NCI-H1092 treated with DMSO at 0.1 percent for 48 hours (cell line): ENCODE measurements at places on chromosomes 4 and X.

DNA sequence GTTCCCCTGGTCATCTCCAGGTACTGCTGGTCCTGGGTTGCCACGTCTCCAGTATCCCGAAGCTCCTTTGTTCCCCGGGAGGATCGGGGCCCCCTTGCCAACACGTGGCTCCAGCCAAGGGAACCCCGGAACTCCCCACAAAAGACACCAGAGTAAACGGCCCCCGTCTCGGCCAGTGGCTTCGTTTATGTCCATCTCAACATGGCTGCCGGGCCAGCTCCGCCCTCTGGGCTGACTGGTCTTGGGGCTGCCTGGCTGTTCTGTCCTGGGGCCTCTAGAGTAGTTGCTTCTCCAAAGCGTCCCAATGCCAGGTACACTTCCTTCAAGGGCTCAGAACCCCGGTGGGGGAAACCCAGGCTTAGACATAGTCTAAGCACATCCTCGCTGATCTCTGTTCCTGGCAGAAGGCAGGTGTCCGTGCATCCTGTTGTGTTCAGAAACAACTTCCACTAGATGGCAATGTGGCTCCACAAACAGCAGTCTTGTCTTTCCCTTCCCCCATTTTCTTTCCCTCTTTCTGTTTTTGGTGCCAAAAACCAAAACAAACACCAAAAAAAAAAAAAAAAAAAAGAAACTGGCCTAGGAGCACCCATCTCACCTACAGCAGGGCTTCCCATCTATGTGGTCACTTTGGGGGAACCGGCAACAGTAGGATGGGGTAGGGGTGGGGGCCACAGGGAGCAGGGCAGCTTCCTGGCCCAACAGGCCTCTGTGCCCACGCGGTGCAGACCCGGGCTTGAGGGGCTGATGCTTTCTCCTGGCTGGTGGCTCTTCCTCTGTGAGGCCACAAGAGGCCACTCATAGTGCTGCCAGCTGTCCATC, 35.3 kb downstream of the NBDY start:
- DNase-seq: no peak

GRCh38 chr4:89879215-89879614, 15.4 kb upstream of the MMRN1 start:
- no peak for DNase-seq

GRCh38 chrX:70293621-70294020, 3.7 kb downstream of the KIF4A start:
- no peak for DNase-seq

DNA sequence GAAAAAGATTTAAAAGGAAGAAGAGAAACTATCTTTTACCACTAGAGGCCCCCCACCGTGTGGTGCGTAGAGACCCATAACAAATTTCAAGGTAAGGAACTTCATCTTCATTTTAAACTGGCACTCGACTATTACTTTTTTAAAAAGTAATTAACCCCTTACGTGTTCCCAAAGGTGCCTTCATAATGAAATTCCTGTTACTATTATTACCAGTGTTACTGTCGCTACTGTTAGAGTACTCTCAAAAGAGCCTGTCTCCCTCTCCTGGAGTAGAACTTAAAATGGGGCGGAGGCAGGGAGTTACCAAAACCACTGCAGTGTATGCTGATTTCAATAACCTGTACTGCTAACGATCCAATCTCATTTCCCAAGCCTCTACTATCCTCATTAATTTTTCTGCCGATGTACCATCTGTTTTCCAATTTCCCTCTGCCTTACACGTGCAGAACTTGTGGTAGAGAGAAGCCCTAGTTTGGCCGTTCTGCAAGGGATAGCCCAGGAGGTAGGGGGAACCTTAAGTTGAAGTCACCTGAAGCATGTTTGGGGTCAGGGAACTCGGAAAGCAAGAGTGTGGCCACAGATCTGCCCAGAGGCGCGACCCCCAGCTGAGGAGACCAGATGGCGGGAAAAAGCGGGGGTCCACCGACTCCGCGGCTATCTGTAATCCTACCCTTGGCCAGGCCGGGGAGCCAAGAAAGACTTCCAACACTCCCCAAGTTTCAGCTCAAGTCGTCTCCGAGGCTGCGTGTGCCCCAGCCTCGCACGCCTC, 720 bp upstream of the STK26 start:
- DNase-seq: no peak

GRCh38 chrX:19563327-19563726, 48.0 kb upstream of the MAP3K15 start:
- DNase-seq: no peak

GRCh38 chr4:126687655-126688358, 945.0 kb upstream of the INTU start:
- DNase-seq: no peak

DNA sequence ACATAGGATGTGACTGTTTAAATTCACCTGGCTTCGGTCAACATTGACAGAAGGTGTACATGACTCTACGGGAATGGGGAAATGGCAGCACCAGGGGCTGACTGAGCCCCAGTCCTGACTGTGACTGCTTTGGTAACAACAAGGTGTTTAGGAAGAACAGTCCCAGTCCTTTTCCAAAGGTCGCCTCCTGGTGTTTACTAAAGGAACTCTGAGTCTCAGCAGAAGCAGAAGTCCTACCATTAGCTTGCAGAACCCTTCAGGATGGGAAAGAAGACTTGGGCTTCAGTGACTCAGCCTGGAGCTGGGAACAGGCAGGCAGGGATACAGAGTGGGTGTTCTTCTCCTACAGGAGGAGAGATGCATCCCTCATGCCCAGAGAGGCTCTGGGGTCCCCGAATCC, 103.3 kb downstream of the MGST2 start:
- DNase-seq: no peak

GRCh38 chr4:119113033-119113655, 22.5 kb upstream of the MYOZ2 start:
- no peak for DNase-seq

DNA sequence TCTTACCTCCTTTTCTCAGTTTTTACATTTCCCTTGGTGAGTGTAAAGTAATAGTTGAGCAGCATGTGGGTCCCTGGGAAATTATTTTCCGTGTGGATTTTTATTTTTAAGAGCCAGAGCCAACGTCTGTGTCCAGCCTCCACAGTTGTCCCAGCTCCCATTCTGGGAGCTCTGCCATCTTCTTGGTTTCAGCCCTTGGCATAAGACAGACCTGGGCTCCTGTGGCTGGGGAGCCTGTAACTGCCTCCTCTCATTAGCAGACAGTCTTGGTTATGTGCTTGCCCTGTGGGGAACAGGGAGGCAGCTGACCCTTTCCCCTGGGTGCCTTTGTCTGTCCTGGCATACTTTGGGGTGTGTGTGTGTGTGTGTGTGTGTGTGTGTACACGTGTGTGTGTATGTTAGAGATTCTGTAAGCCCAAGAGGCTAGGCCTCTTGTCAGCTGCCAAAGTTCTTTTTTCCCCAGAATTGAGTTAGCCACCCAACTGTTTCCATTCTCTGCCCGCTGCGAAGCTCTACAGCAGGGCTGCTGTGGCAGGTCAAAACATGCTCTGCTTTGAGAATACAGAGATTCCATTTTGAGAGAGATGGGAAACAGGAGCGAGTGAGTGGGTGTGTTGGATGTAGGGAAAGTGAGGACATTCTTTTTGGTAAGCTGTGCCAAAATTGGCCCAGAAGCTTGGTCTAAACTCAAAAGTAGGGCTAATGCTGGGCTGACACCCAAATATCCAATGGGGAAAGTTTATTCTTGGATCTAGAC, 140.7 kb downstream of the TMEM164 start:
- DNase-seq: no peak

GRCh38 chrX:42691196-42691595, 86.8 kb downstream of the PPP1R2C start:
- no peak for DNase-seq

GRCh38 chr4:168076989-168077725, 15.2 kb upstream of the ANXA10 start:
- DNase-seq: peak; percentile 34

GRCh38 chr4:161546902-161547301, 616.9 kb downstream of the FSTL5 start:
- no peak for DNase-seq

GRCh38 chr4:152850377-152850776, 70.6 kb downstream of the ARFIP1 start:
- DNase-seq: no peak

- DNase-seq: no peak
These were observed 35.5 kb downstream of the DLG3 start for GRCh38 chrX:70479922-70480659.

DNA sequence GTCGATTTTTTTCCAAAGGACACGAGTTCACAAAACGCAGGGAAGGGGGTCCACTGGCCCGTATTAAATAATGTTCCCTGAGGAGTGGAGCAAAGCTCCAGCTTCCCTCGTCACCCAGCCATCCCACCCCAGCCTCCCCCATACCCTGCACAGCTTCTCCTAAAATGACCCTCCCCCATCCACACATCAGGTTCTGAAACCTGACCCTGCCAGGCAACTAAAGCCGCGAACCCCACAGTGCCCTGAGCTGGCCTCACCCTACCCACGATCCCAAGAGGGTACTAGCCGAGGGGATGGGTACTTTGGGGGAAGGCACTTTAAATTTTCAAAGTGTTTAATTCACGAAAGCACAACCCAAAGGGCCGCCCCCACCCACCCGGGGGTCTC, 634 bp downstream of the APOO start:
- peak; percentile 42 for DNase-seq

DNA sequence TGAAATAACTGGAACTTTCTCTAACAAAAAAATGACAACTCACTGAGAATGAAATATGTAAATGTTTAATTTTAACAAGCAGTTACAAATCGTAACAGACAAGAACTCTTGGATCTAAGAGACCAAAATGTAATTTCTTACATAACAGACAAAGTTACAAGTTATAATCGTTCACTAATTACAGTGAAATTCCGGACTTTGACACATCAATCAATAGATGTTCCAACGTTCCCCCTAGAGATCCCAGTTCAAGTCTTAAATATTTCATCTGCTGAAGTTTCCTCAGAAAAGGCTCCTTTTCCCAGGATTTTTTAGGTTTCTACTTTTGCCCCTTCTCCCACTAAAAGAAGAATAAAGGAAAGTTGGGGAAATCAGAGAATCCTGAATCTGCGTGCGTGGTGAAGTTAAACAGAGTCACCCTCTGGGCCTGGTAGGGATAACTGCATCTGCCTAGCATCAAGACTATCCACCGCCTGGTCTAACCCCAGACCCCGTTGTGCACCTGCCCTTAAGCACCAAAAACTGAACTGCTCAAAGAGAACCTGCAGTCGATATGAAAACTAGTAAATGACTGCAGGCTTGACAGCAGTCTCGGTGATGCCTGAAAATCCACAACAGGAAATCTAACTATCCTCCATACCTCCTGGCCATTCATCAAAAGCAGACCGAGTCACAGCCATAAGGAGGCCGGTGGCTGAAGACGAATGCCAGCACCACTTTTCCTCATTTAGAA, 2.3 kb downstream of the IRF2 start:
- DNase-seq: peak; percentile 41

DNA sequence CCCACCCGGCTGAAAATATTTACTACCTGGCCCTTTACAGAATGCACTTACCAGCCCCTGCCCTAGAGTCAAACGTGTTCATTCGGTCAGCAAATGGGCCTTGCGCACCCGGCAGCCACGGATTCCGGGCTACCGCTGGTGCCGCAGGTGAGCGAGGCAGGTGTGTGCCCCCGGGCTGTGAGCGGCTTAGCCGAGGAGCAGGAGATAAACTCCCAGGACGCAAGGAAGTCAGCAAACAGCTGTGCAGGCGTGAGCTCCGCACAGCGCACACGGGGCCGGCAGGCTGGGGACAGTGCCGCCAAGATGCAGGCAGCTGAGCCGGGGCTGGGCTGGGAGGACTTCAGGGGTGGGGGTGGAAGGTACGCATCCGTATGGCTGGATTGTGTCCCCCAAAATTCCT, 211.2 kb upstream of the PSAPL1 start:
- DNase-seq: no peak

- DNase-seq: no peak
These were observed 65.6 kb upstream of the AFAP1 start for GRCh38 chr4:8005033-8005808.

GRCh38 chr4:161403781-161404180, 760.0 kb downstream of the FSTL5 start:
- DNase-seq: no peak

DNA sequence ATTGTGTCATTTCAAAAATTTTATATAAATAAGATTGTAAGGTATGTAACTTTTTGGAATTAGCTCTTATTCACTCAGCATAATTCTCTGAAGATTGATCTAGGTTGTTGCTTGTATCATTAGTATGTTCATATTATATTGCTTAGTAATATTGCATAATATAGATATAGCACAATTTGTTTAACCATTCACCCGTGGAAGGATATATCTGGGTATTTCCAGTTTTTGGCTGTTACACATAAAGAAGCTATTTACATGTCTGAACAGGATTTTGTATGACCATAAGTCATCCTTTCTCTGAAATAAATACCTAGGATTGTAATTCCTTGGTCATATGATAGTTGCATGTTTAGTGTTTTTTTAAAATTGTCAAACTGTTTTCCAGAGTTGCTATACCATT, 82.5 kb downstream of the CPEB2 start:
- no peak for DNase-seq

GRCh38 chrX:106707771-106708454, 18.6 kb upstream of the RNF128 start:
- DNase-seq: no peak

DNA sequence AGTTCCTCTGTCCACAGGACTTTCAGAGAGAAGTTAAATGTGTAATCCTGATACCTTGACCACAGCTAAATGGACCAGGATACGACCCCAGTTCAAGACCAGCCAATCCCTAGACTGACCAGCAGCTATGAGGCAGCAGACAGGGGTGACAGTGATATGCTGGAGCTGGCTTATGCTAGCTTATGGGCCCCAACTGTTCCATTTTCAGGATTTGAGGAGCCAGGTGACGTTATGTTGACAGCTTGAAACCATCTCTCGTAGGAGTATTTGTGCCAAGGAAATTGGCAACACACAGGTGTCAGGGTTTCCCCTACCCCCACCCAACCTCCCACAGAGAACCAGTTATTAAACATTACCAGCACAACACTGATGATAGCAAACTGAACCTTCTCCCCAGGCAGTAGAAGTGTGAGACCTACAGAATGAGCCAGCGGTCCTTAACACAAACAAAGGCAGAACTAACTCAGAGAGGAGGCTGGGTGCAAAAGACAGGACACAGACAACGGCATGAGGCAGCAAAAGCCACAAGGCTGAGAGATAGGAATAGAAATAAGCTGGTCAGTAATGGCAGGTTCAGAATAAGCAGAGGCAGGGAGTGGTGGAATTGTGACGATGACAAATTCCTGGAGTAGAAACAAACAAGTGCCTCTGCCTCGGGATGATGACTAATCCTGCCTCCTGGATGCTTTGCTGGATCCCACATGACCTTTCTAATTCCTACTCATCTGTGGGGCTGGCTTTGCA, 85.6 kb upstream of the CPEB2 start:
- DNase-seq: no peak

- DNase-seq: peak; percentile 25
These were observed 203.4 kb downstream of the CCNG2 start for GRCh38 chr4:77360451-77360850.

- DNase-seq: no peak
These were observed 11.7 kb upstream of the FAT4 start for GRCh38 chr4:125303058-125303457.

DNA sequence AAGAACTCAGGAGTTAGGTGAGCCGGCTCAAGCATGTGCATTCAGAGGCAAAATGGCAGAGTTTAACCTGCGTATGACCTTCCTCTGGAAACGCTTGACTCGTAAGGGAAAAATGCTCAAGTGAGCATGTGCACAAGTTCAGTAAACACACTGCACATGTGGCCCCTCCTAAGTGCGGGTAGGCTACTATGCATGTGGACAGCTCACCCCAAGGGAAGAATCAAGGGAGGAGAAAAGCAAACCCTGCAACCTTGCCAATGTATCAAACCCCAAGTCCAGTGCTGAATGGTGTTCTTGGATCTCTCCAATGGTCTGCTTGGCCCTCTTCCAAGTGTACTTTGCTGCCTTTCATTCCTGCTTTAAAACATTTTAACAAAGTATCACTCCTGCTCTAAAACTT, 407.1 kb downstream of the ADAM29 start:
- DNase-seq: no peak

GRCh38 chr4:173294444-173294843, 39.7 kb downstream of the HMGB2 start:
- DNase-seq: no peak
